Astrocyte of the cerebellum (primary cell): ENCODE measurements at places on chromosomes 16 and 17.

DNA sequence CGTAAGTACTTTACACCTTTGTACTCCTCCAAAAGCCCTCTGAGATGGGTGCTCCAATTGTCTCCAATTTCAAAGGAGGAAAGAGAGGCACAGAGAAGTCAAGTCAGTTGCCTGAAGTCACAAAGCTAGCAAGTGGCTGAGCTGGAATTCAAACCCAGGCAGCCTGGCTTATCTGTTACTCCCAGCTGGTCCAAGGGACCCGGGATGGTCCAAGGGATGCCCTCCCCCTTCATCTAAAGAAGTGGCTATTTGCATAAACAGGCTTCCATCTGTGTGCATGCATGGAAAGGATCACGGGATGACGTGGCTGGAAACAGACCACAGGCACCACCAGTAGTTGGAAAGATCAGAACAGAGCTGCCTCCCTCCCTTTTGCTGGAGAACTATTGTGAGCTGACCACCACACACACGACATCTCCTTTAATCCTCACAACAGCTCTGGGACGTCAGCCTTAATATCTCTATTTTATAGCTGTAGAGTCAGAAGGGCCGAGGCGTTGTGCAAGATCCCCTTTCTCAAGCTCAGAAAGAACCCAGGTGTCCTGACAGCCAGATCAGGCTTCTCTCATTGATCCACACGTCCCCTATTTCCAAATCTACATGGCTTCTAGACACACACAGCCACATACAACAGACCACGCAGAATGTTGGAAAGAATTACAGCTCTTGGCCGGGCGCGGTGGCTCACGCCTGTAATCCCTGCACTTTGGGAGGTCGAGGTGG lies 10.9 kb upstream of the COL1A1 start:
- no peak for DNase-seq

GRCh38 chr16:25875956-25876598 lies 184.3 kb downstream of the HS3ST4 start:
- no peak for DNase-seq

GRCh38 chr16:77617553-77617952 lies 104.8 kb upstream of the NUDT7 start:
- no peak for DNase-seq

GRCh38 chr17:4545217-4545951 lies 9.8 kb downstream of the MYBBP1A start:
- DNase-seq = no peak

DNA sequence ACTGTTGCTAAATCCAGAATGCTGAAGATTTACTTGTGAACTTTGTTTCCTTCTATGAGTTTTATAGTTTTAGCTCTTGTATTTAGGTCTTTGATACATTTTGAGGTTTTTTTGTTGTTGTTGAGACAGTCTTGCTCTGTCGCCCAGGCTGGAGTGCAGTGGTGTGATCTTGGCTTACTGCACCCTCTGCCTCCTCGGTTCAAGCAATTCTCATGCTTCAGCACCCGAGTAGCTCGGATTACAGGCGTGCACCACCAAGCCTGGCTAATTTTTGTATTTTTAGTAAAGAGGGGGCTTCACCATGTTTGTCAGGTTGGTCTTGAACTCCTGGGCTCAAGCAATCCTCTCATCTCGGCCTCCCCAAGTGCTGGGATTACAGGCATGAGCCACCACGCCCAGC lies 14.4 kb downstream of the TENT4B start:
- DNase-seq = no peak

DNA sequence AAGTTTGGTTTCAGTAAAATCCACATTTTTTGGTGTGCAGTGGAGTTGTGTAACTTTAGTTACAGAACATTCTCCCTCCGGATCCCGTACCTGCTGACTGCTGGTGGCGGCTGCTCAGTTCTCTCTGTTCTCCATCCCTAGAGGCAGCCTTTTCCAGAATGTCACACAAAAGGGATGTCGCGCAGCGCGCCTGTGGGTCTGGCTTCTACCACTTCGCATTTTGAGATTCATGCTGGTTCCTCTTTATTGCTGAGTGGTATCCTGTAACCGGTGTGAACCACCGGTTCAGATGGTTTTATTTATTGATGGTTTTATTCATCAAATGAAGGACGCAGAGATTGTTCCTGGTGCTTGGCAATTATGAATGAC lies 981 bp upstream of the CEP131 start:
- DNase-seq = no peak

DNA sequence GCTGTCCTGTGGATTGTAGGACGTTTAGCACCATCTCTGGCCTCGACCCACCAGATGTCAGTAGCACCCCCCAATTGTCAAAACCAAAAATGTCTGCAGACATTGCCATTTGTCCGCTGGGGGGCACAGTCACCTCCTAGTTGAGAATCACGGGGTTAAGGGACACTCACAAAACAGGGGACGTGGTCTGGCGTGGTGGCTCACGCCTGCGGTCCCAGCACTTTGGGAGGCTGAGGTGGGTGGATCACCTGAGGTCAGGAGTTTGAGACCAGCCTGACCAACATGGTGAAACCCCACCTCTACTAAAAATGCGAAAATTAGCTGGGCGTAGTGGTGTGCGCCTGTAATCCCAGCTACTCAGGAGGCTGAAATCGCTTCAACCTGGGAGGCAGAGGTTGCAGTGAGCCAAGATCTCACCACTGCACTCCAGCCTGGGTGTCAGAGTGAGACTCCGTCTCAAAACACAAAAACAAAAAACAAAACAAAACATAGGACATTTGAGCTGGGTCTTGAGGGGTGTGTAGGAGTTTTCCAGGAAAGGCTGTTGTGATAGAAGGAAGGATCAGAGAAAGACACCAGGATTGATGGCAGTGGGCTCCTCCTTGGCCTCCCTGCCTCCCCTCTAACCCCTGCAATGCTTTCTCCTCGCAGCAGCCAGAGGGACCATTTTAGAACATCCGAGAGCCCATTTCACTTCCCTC lies 171.8 kb upstream of the GSE1 start:
- no peak for DNase-seq

- no peak for DNase-seq
Measured at GRCh38 chr17:6455321-6455705, 11.1 kb downstream of the PIMREG start.

DNA sequence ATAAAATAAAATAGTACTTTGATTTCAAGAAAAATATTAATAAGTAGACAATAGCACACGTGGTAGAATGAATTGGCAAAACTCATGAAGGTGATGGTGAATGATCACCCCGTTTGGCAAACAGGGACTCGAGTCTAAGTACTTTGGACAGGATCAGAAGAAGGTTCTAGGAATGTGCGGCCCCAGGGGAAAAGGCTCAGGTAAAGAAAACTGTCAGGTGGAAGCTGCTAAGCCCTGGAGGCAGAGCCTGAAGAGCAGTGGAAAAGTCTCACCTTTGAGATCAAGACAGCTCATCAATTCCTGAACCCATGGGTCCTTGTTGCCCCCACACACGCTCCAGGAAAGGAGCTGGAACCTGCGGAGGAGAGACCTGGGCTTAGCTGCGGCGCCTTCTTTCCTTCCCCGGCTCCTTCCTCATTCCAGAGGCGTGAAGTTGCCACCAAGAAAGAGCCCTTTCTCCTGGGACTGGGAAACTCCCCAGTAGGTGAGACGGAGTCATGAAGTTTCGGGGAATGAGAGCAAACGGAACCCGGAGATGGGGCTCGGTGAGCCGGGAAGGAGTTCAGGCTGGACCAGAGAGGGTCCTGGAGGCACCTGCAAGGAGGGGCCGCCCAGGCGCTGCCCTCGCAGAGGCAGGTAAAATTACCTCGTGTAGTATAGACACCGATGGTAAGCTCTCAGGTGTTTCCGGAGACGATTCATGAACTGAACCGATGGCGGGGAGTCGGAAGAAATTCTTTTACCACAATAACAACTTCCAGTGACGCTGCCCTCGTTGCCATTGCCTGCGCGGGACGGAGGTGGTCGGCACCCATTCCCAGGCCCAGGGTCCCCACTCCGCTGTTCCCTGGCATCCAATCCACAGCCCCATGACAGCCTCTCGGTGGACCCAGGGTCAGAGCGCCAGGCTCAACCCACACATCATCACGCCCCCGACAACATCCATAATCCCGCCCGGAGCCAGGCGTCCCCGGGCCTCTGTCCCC lies 1.2 kb upstream of the ZMYND15 start:
- DNase-seq = no peak

DNA sequence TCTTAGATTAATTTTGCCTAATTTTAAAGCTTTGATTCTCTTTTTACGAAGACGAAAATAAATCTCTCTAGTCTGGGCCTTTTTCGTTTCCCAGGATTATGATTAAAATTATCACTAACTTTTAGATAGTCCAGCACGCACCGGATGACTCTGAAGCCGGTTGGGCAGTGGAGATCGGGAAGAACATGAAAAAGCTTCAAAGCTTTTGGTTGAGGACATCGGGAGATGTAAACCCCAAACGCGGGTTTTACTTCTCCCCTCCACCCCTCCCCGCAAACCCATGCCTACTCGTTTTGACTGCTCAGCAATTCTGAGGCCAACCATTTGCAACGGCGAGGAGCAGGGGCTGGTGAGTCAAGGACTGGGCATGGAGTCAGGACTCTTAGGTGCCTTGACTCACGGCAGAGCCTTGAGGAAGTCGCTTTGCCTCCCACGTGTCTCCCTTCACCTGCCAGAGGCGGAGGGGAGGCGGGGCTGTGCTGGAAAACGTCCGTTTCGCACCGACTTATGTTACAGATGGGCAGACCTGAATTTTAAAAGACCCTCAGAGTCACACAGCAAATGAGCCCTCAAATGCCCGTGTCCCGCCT lies 989 bp upstream of the DUSP14 start:
- peak; percentile 93 for DNase-seq

- DNase-seq = no peak
Measured at GRCh38 chr16:28140788-28141618, 70.8 kb downstream of the XPO6 start.

DNA sequence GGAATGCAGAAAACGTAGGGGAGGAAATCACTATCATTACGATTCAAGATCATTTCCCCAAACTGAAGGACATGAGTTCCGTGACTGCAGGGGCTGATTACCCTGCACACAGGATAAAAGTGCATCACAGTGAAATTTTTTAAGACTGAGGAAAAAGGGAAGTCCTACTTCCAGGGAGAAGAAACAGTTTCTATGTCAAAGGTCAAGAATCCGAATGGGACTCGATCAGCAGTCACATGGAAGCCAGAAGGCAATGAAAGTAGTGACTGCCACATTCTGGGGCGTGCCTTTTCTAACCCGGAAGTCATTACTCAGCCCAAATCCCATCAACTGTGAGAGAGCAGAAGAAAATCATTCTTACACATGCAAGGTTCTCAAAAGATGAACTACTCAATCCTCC lies 12.1 kb downstream of the ZZEF1 start:
- no peak for DNase-seq

DNA sequence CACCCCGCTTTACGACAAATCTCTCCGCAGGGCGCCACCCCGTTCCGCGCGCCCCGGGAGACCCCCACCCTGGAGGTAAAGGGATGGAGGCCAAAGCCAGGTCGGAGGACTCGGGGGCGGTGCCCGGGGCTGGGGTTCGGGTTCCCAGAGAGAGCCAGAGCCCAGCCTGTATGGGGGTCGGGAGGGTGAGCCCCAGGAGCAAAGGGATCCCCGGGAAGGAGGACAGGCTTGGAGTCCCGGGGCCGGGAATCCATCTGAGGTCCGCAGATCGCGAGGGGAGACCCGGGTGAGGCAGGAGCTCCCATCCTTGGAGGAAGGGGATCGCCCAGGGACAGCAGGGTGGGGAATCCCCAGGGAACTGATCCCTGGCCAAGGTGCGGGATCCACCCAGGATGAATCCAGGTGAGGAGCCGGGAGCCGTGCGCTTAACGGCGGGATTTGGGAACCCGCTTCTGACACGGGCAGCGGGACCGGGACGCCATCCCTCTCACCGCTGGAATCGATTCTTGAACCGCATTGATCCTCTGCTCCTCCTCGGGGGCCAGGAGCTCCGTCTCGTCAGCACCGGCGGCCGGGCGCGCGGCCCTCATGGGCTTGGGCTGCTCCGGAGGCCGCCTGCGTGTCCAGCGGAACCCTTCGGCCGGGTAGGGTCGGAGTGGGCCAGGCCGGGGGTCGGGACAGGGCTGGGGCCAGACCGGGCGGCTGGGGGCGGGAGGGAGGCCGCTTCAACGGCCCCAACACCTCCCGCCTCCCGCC lies at the start of gene MMD:
Gene MMD, minus strand, starts transcription at position 657 of the 756 bp plus-strand sequence. Its CDS starts 140 bp downstream, at position 517.
- DNase-seq = no peak

- DNase-seq = no peak
Measured at GRCh38 chr17:27518545-27519521, 62.6 kb downstream of the KSR1 start.
